OCI-LY7 (cell line): ENCODE measurements at places on chromosomes 5 and 9. TPM values are rescaled to one million over a fixed set of nuclear protein-coding genes. Genes with fewer than 3 reads are reported as not detected.

Gene MSANTD3
- total RNA-seq, result 30.5 and 33.1 TPM in 2 replicates

Gene TRIM7
- 1.8 and 2.2 TPM in 2 replicates for total RNA-seq

Gene CYLC2
- total RNA-seq, result not detected in 2 replicates

Gene ADAMTS12
- not detected in 2 replicates for total RNA-seq

Gene BASP1
- 23.4 and 28.1 TPM in 2 replicates for total RNA-seq

Gene CCDC152
- total RNA-seq, result not detected in 2 replicates

Gene IFNA13
- total RNA-seq, result not detected in 2 replicates

Gene UBAP2
- total RNA-seq, result 63.9 and 65.5 TPM in 2 replicates

Gene SFXN1
- 141 and 154 TPM in 2 replicates for total RNA-seq

Gene CDC20B
- total RNA-seq, result not detected in 2 replicates

DNA sequence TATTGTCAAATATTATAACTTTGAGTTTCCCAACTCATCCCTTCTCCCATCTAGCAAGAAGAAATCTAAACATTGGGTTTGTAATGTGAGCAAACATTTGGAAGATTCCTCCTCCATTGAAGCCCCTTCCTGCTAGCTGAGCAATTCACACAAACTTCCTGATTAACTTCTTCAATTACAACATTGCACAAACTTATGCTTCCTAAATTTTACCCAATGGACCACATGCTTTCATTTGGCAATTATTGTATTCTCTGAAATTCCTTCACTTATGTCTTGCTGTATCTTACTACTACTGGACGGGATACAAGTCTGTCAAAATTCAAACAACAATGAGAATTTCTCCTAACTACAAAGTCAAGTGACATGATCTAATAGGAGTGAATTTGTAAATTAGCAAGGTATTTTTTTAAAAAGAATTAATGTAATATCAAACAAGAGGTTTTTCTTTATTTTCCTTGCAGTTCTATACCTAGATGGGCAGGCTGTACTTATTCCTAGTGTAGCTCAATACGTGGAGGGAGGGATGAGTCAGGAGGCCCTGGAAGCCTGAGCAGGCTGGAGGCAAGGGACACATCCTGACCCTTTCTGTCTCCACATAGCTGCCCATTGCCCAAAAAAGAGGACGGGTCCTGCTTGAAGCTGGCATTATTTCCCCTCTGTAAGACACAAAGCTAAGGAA lies 11.8 kb upstream of the IFNW1 start:
- no peak for DNase-seq

- DNase-seq, result no peak
These were observed 176.7 kb upstream of the PRDM9 start for GRCh38 chr5:23330726-23331125.

- DNase-seq, result no peak
These were observed 68.1 kb upstream of the ERBIN start for GRCh38 chr5:65858316-65858715.

GRCh38 chr5:145347026-145347616 lies 488.0 kb downstream of the PRELID2 start:
- DNase-seq, result peak; percentile 2

DNA sequence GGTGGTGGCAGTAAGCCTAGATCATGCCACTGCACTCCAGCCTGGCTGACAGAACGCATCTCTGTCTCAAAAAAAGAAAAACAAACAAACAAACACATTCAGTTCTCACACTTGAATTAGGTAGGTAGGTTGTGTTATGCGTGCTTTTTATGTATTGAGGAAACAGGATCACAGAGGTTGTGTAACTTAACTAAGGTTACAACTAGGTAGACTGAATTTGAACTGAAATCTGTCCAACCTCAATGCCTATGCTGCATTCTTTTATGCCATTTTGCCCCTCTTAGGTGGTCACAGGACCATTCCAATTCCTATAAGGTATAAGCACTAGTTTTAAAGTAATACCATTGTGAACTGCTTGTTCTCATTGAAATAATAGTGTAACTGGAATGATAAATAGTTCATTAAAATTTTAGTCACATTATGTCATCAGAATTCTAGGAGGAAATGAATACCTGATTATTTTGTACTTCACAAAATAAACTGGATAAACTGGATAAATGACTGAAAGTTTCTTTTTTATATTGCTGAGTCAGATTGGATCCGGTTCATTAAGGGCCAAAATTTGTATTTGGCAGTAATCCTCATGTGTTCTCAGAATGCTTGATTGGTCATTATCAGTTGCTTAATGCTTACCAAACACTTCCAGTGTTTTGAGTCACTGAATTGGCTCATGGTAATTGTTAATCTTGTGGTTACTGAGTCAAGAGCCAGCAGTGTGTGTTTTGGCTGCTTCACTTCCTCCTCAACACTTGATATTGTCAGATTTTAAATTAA lies 7.1 kb downstream of the UBAP1 start:
- peak; percentile 14 for DNase-seq

GRCh38 chr5:55391707-55392106 lies 83.9 kb downstream of the MTREX start:
- DNase-seq, result no peak

GRCh38 chr5:66517351-66517750 lies 78.8 kb upstream of the MAST4 start:
- no peak for DNase-seq

GRCh38 chr9:79403495-79403894 lies 168.3 kb upstream of the TLE4 start:
- DNase-seq, result no peak

- no peak for DNase-seq
These were observed 27.7 kb upstream of the SCGB3A1 start for GRCh38 chr5:180618829-180619562.

DNA sequence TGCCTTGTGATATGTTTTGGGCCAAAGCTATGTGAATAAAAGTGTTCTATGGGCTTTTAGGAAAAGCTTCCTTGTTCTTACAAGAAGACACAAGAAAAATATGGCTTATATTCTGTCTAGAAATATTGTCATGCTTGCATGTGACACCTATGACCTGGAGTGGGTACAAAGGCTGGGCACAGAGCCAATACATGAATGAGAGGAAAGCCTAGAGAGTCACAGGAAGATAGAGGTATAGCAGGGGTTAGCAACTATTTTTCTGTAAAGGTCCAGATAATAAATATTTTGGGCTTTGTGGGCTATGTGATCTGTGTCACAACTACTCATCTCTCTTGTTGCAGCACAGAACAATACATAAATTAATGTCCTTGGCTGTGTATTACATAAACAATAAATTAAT lies 196.6 kb upstream of the CD180 start:
- no peak for DNase-seq

DNA sequence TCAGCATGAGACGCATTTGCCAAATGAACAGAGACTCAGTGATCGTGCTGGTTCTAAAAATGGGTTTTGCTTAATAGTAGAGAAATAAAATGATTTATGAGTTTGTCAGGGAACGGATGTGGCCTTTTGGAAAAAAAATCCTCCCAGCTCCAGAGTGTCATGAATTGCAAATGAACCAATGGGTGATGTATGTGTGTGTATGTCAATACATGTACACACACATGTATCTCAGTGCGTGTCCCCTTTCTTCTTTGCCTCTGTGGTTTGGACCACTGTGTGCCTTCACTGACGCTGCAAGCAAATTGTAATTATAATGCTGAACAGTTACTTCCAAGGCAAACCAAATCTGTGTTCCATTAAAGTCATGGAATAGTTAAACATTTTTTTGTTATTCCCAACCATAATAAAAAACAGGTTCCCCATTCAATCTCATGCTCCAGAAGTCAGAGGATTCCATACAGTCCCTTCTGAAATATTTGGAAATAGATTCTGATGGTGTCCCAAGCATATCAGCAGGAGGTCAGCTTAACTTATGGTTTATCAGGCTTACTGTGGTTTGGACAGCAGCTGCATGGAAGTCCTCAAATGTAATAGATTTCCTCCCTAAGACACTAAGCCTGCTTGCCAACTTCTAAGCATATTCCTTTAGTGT lies 630.5 kb downstream of the ACTL7B start:
- DNase-seq, result no peak

- peak; percentile 31 for DNase-seq
These were observed 24.0 kb downstream of the NNT start for GRCh38 chr5:43627028-43627427.
